ENCODE measurements at places on chromosomes 16 and 17.

GRCh38 chr16:53689636-53690035 lies 14.0 kb downstream of the RPGRIP1L start:
- no peak for DNase-seq

- peak; percentile 86 for DNase-seq
Measured at GRCh38 chr17:37490638-37491614, 1.2 kb downstream of the DUSP14 start.

GRCh38 chr16:7304958-7305357 lies 27.7 kb upstream of the RBFOX1 start:
- DNase-seq: no peak

DNA sequence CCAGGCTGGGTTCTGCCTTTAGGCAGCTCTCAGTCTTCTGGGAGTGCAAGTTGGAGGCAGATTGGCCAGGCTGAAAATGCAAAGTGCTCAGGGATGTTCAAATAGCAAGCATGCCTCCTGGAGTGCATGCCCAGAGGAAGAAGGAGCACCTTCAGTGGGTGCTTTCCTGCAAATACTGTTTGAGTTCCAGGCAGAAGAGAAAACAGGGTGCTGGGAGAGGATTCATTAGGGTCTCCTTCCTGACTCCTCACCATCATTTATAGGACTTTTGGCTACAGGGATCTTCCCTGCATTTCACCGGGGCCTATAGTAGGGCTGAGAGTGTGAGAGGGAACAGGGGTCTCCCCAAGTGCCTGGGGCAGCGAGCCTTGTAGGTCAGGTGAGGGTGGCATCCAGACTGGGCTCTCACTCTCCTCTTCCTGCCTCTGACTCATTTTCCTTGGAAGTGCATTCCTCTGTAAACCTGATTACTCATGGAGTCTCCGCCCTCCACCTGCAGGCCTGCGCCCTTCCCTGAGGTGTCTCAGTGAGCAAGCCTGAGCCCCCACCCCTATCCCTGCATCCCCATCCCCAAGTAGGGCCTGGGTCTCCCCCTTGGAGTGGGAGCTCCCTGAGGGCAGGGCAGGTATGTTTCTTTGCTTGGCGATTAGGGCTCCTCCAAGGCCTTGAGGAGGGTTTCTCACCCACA lies 17.1 kb upstream of the TNS4 start:
- DNase-seq: peak; percentile 77

GRCh38 chr16:996681-997080 lies 15.1 kb downstream of the SOX8 start:
- no peak for DNase-seq

DNA sequence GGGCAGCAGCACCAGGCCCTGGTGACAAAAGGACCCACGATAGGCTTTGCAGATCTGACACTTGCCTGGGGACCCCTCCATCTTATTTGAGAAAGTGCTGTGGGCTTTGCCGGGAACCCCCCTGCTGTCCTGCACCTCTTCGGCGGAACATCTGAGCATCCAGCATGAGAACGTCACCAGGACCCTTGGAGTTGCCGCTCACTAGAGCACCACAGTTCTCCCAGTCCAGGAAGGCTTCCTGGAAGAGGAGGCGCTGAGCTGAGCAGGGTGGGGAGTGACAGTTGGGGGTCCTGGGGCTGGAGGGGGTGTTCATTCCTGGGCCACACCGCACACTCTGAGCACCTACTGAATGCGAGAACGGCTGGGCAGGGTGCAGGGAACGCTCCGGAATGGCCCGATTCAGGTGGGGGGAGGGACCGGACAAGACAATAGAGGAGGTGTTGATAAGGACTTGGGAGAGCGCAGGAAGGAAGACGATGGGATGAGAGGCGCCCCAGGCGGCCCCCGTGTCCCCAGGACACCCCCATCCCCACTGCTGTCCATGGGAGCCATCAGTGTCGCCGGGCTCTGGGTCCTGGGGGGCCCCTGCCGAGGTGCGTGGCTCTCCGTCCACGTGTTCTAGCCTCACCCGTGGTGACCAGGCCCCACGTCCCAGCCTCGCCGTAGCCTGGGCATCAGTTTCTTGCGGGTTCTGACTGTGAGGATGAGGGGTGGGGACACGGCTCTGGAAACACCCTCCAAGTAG lies 24.8 kb upstream of the CACNA1H start:
- DNase-seq: no peak

- DNase-seq: no peak
Measured at GRCh38 chr17:82565551-82565950, 46.0 kb downstream of the FOXK2 start.

- peak; percentile 49 for DNase-seq
Measured at GRCh38 chr17:57999496-58000017, 7.5 kb downstream of the SRSF1 start.

DNA sequence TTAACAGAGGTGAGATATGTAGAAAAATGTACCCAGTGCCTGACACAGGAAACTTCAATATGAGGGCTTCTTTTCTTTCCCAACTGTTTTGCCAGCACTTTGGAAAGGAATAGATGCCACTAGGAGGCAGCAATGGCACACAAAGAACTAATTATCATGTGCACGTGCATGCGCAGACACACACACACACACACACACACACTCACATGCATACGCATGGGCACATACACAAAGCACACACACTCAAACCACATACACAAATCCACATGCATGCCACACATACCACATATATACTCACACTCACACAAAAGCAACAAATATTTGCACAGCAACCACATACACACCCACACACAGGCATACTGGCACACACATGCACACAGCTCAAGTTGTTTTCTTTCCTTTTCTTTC lies 8.8 kb upstream of the CEP112 start:
- DNase-seq: peak; percentile 68

DNA sequence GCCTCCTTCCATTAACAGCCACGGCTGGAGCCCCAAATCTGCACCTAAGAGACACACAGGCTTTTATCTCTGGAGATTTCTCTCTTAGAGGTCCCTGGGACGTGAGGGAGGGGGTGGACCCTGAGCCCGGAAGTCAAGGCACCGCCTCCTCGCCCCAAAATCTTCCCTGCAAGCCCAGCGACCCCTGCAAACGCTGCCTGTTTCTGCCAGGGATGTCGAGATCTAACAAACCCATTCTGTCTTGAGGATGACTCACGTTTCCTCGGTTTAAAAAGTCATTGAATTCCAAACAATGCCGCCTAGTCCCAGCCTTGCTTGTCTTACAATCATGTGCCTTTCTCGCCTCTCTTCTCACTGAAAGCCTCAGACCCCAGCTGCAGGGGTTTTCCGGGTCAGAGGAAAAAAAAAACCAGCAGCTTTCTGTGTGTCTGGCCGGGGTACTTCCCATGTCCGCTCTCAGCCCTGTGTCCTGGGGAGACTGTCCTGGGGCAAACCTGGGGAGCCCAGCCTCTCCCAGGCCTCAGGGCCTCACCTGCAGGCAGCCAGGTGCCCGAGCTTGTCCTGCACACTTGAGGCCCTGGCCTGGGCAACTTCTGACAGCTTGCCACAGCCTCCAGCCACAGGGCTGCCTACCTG lies 15.4 kb downstream of the ARL2BP start:
- DNase-seq: peak; percentile 74

GRCh38 chr17:17549732-17550366 lies 41.7 kb downstream of the PEMT start:
- no peak for DNase-seq

DNA sequence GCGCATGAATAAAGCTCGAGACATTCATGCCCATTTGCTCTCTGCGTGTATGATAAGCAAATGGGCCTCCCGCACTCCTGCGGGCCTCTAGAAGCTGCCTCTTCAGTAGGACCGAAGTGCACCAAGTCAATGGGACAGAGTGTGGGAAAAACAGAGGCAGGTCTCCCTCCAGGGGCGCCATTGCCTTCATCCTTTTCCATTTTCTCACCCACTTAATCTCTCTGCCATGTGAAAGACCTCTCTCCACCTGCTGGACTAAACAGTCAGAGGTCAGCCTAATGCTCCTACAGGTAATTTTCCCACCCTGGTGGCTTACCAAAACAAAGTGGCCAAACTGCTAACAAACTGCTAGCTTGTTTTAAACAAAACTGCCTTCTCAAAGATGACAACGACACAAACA lies 210.9 kb downstream of the ZFHX3 start:
- no peak for DNase-seq

DNA sequence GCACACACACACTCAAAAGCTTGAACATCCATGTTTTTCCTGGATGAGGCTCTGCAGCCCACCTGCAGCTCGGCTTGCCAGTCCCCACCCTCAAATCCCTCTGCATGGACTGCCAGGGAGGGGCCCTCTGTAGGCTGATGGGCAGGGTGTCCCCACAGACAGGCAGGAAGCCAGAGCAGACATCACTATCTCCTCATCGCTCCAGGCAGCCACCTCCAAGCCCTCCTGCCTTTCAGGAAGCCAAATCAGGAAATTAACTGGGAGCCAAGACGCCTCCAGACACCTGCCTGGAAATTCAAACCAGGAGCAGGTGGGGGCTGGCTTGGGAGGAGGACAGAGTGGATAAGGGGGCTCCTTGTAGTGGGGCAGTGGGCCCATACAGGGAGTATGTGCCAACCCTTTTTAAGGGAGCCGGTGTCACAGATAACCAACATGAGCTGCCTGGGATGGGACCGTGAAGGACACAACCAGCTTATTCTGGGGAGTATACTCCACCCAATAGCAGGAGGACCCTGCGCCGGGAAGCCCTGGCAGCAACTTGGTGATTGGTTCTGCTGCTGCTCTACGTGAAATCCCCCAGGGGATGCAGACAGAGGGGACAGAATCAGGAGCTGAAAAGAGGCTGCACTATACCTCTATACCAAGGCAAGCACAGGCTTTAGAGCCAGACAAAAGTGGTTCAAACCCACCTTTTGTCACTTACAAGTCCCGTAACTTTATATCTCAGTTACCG lies 139.1 kb downstream of the CCT6B start:
- DNase-seq: no peak

DNA sequence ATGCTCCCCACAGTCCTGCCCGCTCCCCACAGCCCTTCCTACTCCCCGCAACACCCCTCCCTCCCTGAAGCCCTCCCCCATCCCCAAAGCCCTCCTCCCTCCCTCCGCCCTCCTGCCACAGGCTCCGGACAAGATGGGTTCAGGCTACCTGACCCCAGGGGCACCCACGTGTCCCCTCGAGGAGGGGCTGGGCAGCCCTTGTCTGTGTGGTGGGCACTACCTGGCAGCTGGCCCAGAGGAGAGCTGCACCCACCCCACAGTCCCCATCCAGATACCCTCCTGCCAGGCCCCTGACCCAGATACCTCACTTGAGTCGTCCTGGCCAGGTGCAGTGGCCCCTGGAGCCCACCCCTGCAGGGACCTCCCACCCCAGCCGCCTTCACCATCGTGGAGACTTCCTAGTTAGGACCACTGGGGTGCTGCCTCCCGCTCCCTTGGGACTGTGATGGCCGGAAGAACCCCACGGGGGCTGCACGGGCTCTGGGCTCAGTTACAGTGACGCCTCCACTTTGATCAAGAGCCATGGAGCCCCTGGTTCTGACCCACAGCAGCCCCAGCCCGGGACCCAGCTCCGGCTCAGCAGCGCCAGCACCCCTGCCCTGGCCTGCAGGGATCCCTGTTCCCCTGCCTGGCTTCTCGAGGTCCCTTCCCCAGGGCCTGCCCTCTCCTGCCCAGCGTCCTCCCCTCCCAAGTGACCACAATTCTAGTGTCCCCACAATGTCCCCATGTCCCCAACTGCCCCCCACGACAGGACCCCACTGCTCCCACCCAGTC lies 806 bp downstream of the PERCC1 start:
- DNase-seq: no peak

DNA sequence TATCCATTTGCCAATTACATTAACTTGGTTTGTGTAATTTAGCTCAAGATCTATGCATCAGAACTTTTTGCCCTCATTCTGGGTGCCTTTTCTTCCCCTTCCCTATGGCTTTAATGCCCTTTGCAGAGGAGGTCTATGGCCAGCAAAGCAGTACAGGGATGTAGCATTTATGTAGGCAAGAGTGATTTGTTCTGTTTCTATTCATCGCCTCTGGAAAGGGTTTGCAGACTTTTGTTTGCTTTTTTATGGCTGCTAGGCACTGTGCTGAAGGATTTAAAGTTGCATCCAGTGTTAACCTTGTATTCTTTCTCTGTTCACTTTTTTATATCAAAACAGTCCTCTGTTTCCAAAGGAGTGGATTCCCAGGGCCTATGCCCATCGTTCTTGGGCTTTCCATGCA lies 78.0 kb downstream of the ANKFN1 start:
- DNase-seq: no peak

DNA sequence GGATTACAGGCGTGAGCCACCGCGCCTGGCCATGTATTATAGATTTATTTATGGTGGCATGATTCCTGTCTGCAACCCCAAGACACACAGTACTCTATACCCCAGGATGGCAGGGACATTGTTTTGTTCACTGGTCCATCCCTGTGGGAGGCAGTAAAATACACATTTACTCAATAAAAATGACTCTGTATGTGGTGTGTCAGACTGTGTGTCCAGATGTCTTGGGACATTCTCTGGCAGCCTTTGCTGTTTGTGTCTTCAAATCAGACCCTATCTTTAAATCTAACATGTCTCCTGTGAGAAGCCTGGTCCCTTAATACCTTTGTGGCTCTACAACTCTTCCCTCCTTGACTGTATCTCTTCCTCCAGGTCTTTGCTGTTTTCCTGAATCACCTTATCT lies 1.7 kb upstream of the COASY start:
- DNase-seq: no peak

DNA sequence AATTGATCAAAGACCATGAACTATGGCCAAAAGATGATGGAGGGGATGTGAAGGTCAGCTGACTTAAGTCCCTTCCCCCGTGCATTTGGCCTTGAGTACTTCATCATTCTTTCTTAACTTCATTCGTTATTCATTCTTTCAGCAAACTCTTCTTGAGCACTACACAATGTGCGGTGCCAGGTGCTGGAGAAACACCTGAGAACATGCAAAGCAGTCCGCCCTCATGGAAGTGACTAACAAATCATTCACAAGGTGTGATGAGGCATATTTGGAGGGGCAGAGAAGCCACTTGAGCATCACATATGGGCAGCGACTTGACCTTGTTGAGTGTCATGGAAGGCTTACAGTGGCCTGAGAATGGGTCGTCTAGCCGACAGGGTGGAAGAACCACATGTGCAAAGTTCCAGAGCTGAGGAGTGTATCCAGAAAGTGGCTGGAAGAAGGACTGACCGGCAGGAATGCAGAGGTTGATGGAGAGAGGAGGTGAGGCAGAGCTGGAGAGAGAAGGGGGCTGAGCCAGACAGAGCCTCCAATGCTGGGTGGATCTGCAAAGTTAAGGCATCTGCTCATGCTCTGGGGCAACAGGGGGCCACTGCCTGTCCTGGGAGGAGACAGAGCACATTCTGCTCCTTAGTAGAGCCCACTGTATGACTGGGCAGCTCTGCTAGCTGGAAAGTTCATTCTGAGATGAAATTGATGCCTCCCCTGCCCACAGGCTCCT lies 25.1 kb upstream of the EIF1 start:
- no peak for DNase-seq

GRCh38 chr17:67015001-67015400 lies 29.4 kb upstream of the CACNG1 start:
- no peak for DNase-seq

Data from urothelium cell line (cell line).